ENCODE measurements at places on chromosomes 7 and 10.

GRCh38 chr7:27156916-27157701, 634 bp upstream of the HOXA7 start:
- peak; percentile 16 for DNase-seq

DNA sequence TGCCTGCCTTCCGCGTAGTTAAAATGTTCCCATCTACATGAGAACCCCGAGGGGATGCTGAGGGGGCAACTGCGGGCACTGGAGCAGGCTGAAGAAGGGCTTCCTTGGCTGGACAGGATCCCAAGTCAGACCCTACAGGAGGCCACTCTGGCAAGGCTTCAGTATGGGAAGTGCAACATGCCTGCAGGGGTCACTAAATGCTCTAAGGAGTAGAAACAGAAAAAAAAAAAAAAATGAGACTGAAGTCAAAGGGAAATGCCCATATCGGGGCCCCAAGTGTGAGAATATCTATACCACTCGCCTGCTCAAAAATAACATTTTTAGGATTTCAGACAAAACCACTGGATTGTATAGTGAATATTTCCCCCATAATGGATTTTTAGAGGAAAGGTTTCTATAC, 33.5 kb downstream of the FAM204A start:
- no peak for DNase-seq

DNA sequence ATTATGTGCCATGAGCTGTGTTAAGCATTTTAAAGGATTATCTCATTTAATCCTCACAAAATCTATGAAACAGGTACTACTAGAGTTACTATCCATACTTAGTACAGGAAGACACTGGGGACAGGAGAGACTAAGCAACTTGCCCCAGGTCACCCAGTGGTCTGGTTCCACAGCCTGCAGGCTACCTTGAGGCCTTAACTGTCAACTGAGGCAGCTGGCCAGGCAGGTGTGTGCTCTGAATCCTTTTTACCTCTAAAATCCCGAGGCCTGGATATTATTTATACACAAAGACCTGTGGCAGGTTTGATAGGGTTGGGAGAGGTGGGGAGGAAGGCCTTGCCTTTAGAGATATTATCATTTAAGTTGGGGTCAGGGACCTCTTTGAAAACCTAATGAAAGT, 3.1 kb downstream of the ZNF777 start:
- DNase-seq, result no peak

GRCh38 chr10:28090506-28090905, 91.6 kb upstream of the ODAD2 start:
- DNase-seq, result no peak

DNA sequence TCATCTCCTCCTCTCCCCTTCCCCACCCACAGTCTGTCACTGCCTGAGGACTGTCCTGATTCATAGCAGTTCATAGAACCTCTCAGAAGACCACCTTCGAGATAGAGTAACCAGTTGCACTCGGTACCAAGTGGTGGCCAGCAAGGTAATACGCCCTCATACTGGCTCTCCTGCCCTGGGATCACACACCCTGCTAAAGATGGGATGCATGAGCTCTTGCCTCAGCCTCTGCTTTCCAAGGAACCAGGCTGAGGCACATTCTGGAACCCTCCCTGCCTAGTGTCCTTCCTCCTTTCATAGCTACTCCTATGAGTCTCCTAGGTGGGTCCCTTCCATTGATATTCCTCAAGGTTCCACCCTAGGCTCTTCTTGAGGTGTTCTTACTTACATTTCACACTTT, 15.5 kb downstream of the CFAP43 start:
- no peak for DNase-seq

GRCh38 chr10:105700218-105700617, 1059.1 kb downstream of the SORCS3 start:
- DNase-seq, result no peak

- DNase-seq, result peak; percentile 24
Observed at GRCh38 chr7:101507791-101508252, 121.3 kb downstream of the MYL10 start.

DNA sequence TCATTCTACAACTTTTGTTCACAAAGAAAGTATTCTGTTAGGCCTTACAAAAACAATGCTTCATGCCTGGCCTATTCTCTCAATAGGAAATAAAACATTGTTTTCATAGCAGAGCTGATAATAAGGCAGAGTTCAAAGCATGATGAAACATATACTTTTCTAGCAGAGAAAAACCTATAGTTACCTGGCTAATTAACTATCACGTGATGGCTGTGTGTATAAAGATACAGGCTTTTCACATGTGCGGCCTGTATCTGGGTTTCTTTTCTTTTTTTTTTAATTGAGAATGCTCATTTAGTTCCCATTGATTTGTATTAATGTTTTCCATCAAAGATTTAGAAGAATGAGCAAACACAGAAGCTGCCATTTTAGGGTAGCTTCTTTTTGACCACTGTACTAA, 51.7 kb downstream of the ARID5B start:
- no peak for DNase-seq

- no peak for DNase-seq
Observed at GRCh38 chr7:72343991-72344390, 68.1 kb downstream of the CALN1 start.

DNA sequence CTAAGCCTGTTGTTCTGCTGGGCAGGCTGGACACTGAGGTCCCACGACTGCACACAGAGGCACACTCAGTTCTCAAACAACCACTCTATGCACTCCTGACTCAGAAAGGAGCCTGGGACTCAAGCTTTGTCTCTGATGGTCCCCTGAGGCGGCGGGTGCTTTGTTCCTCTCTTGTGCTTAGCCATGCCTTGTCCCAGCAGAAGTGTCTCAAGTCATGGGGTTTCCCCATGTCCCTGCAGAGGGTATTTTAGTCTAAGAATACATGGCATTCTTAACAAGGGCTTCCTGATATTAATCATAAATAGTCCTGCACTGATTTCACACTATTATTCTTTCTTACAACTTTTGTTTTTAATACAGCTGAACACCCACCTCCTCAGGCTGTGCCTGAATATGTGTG, 72.5 kb downstream of the CXCL12 start:
- no peak for DNase-seq

- no peak for DNase-seq
Observed at GRCh38 chr10:25068152-25069058, 52.0 kb downstream of the THNSL1 start.

- DNase-seq, result peak; percentile 21
Observed at GRCh38 chr7:122762071-122762470, 59.3 kb upstream of the RNF148 start.

DNA sequence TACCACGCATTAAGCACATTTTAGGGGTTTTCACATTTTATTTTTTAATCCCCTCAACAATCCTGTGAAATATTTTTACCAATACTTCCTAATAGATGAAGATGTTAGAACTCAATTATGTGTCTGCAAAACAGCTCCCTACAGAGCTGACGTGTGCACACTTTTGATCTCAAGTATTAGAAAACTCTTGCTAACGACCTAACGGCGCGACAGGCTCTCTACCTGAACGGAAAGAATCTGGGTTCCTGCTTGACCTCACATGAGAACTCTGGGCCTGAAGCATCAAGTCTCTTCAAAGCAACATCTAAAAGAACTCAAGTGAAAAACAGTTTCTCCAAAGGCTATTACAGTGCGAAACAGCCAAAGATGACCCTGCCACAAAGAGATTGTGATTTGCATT, 113.9 kb downstream of the DOCK4 start:
- no peak for DNase-seq

DNA sequence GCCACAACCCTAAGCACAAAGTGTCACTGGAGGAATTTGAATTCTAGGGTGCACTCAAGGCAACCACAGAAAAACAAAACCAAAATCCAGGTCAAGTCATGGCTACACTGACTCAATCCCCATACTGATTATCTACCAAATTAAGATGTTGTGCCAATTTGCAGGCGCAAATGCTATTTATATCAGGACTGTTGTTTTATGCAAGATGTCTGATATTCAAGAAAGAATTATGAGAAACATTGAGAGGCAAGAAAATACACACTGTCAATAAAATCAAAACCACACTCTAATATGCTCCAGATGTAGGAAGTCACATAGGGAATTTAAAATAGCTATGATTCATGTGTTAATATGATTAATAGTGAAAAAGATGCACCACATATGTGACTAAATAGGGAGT, 141.3 kb upstream of the MINDY3 start:
- no peak for DNase-seq

GRCh38 chr10:66521506-66521905, 404.3 kb upstream of the LRRTM3 start:
- peak; percentile 34 for DNase-seq

DNA sequence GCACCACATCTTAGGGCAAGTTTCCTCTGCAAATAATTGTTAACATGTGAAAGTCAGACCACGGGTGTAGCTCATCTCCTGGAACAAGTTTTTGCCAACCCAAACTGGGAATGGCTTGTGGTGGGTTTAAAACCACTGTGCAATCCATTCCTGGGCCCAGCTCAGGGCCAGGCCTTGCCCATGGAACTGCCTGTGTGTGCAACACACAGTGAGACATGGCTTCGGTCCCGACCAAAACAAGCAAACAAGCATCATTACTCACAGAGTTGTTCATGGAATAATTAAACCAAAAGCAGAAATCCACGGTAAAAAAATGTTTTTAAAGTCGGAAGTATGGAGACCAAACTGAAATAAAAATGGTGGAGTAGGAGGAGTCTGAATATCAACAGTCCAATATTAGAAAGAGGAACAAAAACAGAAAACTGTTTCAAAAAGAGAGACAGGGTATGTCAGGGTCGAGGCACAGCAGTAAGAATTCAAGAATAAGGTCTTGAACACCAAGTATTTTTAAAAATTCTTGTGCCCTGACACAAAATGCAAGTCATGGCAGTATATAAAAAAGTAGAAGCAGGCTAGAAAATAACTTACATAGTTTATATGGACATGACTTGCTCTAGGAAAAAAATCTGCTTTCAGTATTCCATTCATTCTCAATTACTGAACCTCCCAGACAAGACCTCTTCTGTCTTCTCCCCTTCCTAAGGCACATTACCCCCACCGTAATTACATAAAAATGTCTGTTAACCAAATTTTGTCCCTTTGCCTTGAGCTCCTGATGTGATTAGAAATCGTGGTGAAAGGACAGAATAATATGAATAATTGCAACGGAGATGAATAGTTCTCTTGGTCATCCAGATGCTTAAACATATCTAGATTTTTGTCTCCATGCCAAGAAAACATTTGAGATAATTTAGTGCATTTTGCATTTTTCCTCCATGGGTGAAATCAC, 88.4 kb downstream of the FAS start:
- no peak for DNase-seq

GRCh38 chr7:48078470-48078869, 10.6 kb upstream of the UPP1 start:
- peak; percentile 11 for DNase-seq

GRCh38 chr7:85566095-85566794, 379.4 kb upstream of the SEMA3D start:
- no peak for DNase-seq

DNA sequence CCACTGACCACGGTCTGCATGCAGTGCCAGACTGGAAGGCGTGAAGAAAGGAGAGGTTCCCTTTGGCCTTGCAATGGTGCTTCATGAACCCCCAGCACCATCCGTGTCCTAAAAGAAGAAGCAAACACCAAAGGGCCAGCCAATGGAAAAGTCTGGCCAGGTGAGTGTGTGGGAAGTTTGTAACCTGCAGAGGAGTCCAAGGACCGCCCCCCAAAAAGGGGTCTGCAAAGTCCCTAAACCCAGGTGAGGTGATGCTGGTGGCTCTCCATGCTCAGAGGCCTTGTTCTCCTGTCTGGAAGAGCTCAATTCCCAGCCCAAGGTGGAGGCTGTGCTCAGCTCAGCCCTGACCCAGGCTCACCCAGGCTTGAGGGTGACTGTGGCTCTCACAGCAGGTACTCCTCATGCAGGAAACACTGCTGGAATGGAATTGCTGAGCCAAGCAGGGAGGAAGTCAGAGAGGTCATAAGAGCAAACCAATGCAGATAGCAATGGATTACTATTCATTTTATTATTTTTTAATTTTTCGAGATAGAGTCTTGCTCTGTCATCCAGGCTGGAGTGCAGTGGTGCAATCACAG, 52.4 kb upstream of the NANOS1 start:
- no peak for DNase-seq

DNA sequence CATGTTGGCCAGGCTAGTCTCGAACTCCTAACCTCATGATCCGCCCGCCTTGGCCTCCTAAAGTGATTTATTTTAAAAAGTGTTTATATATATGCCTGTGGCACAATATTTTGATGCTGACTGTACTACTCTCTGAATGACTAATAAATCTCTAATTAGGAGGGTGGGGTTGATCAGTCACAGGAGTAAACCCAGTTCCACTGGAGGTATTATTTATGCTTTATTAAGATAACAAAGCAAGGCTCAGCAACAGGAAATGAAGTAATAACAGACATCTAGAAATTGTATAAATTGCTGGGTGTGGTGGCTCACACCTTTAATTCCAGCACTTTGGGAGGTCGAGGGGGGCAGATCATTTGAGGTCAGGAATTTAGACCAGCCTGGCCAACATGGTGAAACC, 26.0 kb upstream of the MCU start:
- DNase-seq, result peak; percentile 20

DNA sequence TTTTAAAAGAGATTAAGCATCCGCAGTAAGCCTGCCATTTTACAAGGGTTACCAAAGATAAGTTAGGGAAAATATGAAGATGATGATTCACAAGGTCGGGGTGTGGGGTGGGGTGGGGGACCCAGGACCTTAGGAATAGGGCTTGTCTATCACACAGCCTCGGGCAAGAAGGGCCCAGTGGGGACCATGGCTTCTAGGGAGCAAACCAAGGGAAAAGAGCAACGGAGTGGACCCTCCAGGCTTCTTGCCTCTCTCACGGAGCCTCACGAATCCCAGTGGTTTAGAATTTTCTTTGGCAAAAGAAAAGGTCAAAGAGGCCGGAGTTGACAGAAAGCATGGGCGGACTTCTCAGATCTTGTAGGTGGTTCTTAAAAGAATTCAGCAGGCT, 1.3 kb downstream of the PRKCQ start:
- no peak for DNase-seq

DNA sequence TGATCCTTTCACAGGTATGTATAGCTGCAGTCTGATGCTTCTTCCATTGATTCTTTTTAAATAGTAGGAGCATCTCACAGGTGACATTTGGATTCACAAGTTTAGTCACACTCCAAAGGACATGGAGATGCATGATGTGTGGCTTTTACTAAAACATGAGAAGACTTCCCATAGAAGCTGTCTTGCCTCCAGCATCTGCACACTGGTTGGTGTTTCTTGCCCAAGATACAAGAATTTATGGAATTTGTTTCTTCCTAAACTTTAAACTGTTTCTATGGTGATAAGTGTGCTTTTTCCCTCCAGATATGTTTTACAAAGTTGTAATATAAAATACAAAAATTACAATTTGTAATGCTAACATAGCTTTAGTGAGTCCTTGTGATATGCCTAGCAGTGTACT, 24.2 kb downstream of the ADIRF start:
- no peak for DNase-seq

GRCh38 chr10:79088176-79088575, 19.4 kb downstream of the ZMIZ1 start:
- DNase-seq, result no peak
